GDM1 (cell line): ENCODE measurements at places on chromosomes 4 and X.

DNA sequence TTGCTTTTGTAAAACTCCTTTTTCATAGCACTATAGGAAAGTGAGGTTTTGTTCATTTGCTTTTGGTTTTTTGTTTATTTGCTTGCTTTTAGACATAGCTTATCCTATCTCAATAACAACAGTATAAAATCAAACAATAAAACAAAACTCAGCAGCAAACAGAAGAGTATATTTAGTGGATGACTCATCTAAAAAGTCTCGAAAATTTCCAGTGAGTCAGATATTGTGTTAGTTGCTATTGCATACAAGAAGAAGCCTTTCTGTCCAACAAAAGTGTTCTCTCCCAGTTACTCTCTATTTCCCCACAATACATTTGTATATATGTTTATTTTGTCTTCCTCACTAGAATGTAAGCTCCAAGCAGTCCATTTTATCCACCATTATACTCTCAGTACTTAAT, 36.0 kb upstream of the NPNT start:
- DNase-seq: no peak

- DNase-seq: no peak
Measured at GRCh38 chr4:42262701-42263490, 110.4 kb upstream of the BEND4 start.

- no peak for DNase-seq
Measured at GRCh38 chr4:102642631-102643298, 118.0 kb downstream of the MANBA start.

- DNase-seq: no peak
Measured at GRCh38 chr4:186723292-186724057, at the start of gene FAT1. TSS of gene FAT1 (minus strand) at chr4:186723856. CDS start at chr4:186709827, 14,029 bp downstream.

DNA sequence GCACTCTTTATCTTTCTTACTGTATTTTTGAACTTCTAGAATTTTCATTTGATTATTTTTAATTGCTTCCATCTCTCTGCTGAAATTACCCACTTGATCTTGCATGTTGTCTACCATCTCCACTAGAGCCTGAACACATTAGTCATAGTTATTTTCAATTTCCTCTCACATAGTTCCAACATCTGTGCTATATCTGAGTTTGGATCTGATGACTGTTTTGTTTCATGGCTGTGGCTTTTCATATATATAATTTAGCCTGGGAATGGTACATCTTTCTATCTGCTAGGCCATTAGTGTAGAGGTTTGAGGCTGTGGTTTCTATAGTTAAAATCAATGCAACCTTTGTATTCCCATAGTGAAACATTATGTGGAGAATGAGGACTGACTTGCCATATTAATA, 33.2 kb downstream of the NPY2R start:
- DNase-seq: no peak

DNA sequence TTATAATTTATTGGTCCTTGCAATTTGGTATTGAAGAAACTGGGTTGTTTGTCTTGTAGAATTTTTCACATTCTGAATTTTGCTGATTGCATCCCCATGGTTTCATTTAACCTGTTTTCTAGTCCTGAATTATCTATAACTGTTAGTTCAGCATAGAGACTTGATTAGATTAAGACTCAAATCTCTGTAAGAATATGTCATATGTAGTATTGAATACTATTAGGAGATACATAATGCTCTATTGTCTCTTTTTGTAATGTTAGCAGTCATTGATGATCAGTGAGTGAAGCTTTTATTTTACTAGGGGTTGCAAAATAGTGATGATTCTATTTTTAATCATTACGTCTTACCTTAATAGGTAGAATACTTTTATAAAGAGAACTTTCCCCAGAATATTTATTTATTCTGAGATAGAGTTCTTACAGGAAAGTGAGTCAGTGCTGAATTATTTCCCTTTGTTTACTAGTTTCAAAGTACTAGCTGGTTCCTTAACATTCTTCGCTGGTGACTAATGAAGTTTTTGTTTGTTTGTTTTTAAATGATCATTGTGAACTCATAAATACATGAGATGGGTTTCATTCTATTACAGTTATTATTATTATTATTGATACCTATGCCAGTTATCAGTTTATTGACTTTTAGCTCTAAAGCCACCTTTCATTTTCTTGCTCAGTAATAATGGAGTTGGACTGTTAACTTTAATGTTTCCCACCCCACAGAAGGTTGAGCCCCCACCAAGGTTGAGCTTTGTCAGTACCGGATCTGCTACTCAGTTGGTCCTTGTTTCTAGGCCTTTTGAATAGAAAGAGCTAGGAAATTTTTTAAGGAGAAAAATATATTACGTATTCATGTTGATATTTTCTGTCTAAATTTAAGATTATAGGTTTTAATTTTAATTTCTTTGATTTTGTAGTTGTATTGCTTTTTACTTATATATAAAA, 102.3 kb downstream of the LARP1B start:
- no peak for DNase-seq

DNA sequence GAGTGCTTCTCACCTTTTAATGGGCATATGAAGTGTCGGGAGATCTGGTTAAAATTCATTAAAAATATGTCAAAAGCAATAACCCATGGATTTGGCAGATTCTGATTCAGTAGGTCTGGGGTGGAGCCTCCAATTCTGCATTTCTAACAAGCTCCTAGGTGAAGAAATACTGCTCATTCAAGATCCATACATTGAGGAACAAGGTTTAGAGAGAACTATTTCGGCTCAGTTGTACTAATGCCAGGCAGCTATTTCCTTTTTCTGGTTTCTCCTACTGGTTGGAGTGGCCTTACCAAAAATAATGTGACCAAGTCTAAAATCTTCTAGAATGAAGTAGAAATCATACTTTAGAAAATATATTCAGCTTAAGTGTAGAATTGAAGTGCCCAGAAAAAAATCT, 117.5 kb downstream of the TSPAN7 start:
- no peak for DNase-seq

DNA sequence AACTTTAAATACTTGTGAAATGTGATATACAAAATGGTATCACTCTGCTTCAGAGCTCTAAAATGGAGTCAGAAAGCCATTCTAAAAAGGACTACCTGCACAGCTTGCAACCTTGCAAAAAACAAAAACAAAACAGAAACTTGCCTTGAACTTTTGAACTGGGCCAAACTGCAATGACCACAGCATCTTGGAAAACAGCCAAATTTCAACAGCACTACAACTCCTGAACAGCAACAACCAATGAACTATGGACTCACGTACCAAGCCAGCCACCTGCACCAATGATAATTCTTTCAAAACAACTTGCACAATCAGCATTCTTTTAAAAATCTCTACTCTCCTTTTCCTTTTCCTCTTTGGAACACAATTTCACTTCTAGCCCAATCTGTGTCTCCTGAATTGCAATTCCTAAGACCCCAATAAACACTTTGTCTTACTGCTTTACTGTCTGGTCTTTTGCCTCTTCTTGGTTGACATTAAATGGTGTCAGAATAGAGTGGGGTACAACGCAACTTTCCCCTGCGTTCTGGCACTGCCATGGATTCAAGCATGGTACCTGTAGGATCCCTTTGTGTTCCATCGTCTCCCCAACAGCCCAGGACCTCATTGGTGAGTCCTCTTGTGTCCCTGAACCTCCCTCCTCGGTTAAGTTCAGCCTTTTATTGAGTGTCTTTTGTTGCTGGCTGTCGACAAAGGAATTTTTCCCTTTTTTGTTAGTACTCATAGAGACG, 35.7 kb upstream of the FMR1 start:
- no peak for DNase-seq

DNA sequence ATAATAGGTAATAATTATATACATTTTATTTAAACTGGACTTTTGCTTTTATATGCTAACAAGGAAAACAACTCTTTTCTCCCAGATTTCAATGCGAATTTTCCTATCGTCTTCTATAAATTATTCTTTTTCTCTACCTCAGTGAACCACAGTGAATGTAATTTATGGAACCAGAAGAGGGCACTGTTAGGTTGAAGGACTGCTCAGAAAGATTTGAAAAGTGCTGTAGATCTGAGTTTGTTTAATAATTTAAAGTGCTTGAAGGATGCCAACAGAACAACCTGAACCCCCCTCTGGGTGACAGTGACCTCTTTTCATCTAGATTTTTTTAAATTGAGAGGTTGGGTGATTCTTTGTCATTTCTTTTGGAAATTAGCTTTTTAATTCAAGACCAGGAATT, 54.9 kb downstream of the PHOX2B start:
- DNase-seq: no peak

GRCh38 chrX:81195712-81196111, 6.0 kb downstream of the HMGN5 start:
- peak; percentile 20 for DNase-seq

DNA sequence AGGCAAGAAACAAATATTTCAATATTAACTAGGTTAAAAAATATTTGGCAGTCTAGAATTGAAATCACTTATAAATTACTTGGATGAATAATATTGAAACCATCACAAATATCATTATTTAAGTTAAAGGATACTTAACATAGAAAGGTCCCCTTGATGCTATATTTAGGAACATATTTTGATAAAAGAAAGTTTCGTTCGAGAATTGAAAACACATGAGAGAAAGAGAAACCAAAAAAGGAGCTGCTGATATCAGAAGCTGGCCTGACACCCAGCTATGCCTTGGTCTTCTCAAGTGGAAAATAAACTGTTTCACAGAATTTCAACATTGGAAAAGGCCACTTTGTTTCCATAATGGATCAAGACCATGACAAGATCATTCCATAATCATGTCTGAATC, 762.4 kb downstream of the DMD start:
- no peak for DNase-seq

GRCh38 chr4:5238173-5238572, 186.9 kb downstream of the STK32B start:
- DNase-seq: no peak

- DNase-seq: no peak
Measured at GRCh38 chr4:111693758-111694157, 451.5 kb upstream of the FAM241A start.

DNA sequence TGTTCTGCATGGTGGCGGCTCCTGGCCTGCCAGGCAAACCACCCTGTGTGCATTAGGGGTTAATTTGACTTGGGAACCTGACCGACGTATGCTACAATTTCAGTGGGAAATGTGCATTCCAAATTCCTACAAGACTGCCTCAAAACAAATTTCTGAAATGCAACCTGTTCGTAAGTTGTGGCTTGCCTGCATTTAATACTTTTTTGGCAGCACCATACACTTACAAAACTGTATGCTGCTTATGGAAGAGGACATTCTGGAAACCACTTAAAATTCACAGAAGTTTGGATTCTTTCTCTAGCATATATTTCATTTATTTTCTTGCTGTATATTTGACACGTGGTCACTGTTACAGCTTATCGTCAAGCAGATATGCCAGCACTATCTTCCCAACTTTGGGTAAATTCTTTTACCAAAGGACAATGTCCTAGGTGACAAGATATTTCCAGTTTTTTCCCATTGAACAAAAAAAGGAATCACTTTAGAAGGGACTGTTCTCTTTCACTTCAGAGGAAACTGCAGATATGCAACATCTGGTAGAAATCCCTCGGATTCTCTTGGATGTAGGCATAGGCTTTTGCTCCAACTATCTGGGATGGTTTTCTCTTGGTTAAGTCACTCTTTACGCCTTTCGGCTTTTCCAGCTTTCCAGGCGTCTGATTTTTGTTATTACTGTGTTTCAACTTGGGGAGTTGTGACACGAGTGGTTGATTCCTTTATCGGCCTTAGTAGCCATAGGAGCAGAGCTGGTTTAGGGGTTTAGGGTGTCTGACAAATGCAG, 9.7 kb upstream of the TENM3 start:
- DNase-seq: no peak

DNA sequence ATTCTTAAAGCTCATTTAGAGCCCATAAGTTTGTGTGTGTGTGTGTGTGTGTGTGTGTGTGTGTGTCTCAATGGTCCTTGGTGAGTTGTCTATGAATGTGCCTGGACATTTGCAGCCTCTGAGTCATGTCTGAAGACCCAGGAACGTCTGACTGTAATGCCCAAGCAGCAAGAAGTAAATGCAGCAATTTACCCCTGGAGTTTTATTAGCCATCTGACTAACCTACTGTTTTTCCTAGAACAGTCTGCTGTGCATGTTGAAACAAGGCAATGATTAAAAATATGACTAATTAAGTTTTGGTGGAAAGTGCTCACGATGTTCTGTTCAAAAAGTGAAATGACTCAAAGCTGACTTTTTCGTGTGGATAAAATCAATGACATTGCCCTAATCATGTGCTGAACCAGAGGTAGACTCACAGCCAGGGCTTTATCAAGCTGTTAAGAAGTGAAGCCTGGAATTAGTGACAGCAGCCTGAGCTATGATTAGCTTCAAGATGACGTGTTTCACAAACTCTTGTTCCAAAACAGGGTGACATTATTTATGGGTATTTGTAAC, 201.6 kb downstream of the CPE start:
- DNase-seq: no peak

DNA sequence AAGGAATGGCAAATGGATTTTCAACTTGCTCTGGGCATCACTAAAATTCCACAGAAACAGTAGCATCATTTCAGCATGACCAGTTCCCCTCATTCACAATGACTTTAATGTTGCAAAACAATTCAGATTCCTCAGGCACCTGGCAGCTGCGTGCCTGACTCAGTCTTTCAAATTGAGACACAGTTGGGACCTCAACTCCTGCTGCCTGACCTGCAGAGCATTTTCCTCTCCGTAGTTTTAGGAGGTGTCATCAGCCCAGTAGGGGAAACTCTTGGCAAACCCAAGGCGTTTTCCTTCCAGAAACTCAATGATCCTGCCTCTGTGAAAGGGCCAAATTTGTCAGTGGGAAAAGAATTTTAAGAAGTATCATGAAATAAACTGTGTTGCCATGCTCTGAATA, 388.9 kb downstream of the SPRY1 start:
- no peak for DNase-seq

DNA sequence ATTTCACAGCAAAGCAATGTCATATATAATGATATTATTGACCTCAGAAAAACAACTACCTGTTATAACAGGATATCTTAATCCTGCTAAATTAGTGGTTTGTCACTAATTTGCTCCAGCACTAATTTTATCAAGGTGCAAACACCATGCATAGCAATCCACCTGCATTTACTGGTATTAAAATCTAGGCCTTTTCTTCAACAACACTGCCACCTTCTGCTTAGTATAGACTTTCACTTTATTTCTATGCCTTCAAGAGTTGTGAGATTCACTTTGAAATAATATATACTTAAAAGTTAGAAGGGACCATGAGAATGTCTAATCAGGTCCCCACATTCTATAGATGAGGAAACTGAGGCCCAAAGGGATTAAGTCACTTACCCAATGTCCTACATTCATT, 82.1 kb upstream of the IQCM start:
- no peak for DNase-seq

GRCh38 chr4:10051517-10052135, 30.3 kb upstream of the SLC2A9 start:
- no peak for DNase-seq

DNA sequence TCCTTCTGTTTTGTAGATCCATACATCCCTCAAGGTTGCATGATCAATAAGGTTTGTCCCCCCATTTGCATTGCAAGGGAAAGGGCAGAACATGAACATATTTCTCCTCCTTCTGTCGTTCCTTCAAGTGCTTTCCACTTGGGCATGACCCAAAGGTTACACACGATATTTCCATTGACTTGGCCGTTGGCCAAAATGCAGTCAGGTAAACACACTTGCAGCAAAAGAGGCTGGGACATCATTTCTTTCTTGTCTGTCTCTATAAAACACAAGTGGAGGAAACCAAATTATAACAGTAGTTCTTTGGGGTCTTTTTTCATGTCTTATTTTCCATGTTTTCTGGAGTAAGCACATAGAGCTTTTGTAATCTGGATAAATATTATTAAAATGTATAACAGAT, 156.1 kb downstream of the FRAS1 start:
- no peak for DNase-seq
